ENCODE measurements at places on chromosomes 5 and 9.

GRCh38 chr9:122389799-122390481 is 19.1 kb downstream of the PTGS1 start:
- no peak for DNase-seq

DNA sequence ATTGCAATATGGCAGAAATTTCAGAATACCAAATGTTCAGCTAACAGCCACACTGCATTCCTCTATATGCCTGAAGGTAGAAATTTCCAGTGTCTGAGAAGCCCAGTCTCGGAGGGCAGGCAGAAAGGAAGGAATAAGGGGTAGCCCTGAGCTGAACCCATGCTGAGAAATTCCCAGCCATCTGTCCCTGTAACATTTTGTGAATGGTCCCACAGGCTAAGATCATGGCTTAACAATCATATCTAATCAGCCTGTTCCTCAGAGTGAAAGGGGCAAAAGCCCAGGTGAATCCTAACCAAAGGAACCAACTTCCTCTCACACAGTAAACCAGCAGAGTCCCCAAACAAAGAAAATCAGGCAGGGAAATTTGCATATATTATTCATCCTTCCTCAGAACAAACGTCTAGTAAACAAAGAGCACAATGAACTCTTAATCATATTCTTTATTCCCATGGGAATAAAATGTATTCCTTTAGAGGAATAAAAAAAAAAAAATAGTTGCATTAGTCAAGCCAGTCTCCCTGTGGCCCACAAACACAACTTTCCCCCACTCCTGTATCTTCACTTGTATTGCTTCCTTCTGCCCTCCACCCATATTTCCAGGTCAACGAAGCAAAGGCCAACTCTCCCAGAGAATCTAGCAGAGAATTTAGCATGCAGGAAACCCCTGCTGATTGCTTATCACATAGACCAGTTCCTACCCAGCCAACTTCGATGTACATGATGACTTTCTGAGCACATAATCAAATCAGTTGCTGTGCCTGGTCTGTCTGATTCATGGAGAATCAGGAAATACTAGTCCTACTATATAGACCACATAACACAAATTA is 257.6 kb downstream of the FAM114A2 start:
- no peak for DNase-seq

- no peak for DNase-seq
Observed at GRCh38 chr5:71528206-71528605, 58.9 kb upstream of the MCCC2 start.

- DNase-seq: no peak
Observed at GRCh38 chr5:16732356-16732755, 115.6 kb upstream of the RETREG1 start.

- DNase-seq: no peak
Observed at GRCh38 chr9:34227445-34227844, 48.6 kb downstream of the UBAP1 start.

DNA sequence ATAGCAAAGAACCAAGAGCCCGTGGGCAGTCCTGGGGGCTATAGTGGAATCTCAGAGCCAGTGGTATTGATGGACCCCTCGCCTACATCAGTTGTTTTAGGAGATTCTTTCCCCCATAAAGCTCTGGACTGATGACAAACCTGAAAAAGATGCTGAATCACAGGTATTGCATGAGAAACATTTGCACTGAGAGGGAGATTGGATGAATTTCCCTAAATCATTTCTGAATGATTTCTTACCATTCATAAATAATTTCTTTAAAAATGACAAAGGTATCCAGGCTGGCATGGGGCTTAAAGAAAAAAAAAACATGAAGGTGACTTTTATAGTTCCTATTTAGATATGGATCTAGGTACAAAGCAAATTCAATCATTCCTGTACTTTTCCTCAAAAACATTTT is 54.0 kb upstream of the SLIT3 start:
- DNase-seq: no peak

DNA sequence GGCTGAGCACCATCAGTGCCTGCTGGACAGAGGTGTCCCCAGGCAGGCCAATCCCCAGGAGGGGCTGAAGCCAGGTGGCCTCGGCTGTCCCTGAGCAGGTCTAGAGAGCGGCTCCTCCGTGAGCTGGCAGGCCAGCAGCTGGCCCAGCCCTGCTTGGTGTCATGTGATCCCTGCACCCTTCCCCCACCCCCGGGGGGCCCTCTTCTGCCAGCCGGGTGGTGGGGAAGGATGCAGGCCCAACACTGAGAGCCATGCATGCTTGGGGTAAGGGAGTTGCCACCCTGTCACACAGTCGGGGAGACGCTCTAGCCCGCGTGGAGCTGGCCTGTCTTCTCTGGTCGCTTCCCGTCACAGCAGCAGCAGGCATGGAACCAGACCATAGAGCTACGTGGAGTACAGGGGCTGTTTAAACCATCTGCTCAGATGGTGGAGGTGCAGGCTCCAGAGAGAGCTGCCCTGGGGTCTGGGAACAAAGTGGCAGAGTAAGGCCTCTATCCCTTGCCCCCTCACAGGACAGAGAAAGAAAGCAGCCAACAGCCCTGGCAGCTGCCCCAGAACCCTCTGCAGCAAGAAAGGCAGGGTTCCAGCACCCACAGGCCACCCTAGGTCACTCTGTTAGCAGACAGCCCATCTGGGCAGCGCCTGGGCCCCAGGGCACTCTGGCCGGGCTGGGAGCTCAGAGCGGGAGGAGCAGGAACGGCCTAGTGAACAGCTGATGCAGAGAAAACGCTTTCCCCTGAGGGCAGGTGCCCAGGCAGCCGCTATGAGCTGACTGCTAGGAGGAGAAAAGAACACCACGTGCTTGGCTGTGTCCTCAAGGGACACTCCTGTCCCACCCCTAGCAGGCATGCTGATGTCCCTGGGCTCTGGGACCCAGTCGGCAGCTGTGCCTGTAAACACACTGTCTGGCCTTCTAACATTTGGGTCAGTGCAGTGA is 6.8 kb downstream of the RALGDS start:
- no peak for DNase-seq

DNA sequence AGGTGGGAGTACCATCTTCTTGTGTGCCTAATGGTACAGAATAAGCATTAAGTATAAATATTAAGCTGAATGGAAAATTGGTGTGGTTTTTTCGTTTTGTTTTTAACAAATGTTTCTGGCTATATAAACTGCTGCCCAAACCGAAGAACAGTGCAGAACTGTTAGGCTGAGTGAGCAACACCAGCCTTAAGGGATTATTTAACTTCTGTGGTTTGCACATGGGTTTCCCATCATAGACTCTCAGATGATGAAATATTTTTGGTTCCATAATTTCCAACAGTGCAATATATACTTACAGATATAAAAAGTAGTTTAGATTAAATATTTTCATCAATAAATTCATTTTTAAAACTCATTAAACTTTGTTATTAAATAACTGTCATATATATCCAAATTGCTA is 16.4 kb downstream of the C5orf63 start:
- DNase-seq: no peak

GRCh38 chr5:133882389-133882695 is 86.1 kb downstream of the C5orf15 start:
- DNase-seq: no peak

DNA sequence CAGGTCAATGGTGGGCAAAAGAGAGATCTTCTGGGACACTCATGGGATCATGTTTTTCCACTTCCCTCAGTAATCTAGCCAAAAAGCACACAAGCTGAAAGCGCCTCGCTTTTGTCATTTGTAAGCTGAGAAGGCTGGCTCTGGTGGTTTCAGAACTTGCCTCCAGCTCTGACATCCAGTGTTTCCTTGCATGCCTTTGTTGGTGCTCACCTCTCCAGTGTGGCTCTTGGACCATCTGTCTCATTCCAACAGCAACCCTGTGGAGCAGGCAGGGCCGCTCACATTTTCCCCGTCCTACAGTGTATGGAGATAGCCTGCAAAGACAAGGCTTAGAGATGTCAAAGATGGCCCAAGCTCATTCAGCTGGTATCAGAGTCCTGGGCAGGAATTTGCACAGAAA is 160.8 kb upstream of the KLF4 start:
- DNase-seq: no peak

- peak; percentile 26 for DNase-seq
Observed at GRCh38 chr9:95004411-95005277, 278.1 kb downstream of the AOPEP start.
